ENCODE measurements at places on chromosomes 1 and 21.

DNA sequence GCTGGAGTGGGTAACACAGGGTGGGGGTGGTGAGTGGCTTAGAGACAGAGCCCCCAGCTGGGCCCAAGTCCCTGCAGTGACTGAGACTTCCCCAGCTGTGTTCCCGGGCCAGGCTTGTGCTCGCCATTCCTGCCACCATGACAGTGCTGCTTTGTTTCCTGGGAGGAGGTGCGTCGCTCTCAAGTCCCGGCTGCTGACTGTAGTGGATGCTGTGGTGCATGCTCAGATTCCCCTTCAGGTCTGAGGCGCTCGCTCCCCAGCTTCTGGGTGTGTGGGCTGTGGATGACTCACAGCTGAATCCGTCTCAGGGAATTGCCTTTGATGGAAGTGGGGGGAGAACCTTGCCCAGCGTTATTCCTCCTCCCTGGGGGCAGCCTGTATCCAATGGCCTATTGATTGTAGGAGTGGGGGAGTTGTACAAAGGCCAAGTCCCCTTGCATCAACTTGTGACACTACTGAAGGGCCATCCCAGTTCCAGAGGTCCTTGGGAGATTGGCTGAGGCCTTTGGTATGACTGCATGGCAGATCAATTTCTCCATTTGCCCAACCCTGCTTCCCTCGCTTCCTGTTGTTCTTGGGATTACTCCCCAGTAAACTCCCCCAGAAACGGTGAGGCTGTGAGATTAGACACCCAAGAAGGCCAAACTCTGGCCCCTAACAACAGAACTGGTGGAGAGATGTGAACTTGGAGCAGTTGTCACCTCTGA lies 17.8 kb upstream of the POU3F1 start:
- DNase-seq, result no peak

DNA sequence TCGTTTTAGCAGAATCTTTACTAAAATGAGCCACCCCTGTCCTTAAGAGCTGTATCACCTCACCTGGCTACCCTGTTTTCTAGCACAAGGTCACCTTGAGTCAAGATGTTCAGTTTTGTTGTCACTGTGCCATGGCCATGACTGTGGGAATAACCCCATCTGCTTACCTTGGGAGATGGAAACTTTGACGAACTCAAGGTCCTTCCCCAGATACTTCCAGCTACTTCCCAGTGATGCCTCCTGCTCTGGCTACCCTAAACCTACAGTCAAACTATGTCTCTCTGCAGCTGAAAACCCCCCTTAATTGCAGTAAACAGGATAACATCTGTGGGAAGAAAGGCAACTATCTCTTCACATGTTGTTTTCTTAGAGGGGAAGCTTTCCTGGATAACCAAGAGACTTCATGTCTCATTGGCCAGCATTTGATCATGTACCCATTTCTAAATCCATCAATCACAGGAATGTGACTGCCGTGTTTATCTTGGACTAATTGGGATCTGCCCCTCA lies 89.5 kb upstream of the C1orf21 start:
- peak; percentile 30 for DNase-seq

DNA sequence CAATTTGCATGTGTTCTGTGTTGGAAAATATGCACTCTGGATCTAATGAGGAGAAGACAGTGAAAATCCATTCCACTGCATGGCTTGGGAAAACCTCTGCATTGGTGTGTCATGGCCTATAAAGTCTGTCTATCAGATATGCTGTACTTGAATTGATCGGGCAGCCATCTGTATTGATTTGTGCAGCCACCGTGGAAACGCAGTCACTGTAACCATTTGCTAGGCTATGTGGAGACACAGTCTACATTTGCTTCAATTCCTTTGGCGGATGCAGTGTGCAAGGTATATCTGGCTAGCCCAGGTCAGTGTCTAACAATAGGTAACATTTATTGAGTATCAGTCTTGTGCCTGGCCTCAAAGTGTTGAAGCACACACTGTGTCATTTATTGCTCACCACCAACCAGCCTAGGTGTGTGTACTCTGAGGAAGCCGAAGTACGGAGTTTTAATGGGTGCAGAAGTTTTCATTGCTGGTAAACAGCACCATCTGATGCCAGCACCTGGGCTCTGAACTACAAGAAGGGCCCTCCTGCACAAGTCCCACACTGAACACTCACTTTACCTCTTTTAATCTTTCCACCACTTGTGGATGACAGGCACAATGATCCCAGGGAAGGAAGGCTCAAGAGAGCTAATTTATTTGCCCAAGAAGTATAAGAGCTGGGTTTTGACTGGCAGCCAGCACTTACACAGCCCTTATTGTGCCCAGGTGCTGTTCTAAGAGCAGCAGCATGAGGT lies 83.4 kb downstream of the DAB1 start:
- DNase-seq, result no peak

DNA sequence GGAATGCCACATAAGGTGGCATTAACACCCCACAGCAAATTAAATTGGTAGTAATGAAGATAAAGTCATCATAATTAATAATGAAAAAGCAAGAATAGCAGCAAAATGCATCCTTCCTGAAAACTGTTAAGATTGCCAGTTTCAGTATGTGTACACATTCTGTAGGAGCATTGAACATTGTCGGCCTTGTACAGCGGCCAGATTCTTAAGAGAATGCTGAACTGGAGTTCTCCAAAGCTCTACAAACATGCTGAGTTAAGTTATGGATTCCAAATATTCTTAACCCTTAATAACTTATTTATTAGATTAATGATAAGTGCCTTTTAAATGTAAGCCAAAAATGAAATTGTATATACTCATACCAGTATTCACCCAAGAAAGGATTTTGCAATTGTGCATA lies 189.9 kb downstream of the AK5 start:
- no peak for DNase-seq

- DNase-seq, result no peak
Measured at GRCh38 chr1:108590441-108590840, 30.5 kb downstream of the EEIG2 start.

- DNase-seq, result no peak
Measured at GRCh38 chr1:162258394-162258793, 118.3 kb downstream of the SPATA46 start.

DNA sequence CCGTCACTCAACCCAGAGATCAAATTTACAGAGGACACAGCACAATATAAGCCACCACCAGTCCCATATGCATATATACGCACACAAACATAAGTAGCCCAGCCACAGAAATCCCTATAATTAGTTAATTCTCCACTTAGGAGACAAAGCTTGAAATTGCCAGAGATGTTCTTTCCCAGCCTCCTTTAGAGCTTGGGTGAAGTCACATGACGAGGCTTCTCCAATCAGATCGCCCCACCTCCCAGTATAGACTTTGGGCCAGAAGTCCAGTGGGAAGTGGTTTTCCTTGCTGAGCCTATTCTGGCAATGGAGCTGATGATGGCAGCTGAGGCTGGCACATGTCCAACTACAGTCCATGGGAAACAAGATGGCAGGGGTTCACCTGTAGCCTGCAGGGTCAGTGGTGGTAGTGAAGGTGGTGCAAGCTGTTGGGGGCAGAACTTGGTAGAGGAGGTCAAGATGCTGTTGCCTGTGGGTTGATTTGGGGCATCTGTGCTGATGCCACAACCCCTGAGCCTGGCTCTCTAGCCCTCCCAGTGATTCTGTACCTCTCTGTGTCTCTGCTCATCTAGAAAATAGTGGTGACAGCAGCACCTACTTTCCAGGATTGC lies 535.9 kb downstream of the MATN1 start:
- DNase-seq, result no peak

Data from NCI-H2171 (cell line).